H7 (cell line): ENCODE measurements at places on chromosomes 6 and 20. TPM values are rescaled to one million over a fixed set of nuclear protein-coding genes. Genes with fewer than 3 reads are reported as not detected.

Gene MAK
- 0.07 TPM in 1 of 2 replicates, not detected in the other for total RNA-seq

Gene BPIFB3
- not detected in 2 replicates for total RNA-seq

Gene CMTR1
- total RNA-seq: 37.5 and 42.3 TPM in 2 replicates

Gene OPN5
- total RNA-seq: not detected in 2 replicates

Gene MCCD1
- not detected in 2 replicates for total RNA-seq

Gene DOK5
- total RNA-seq: 2.3 and 4.0 TPM in 2 replicates

Gene UFL1
- total RNA-seq: 14.9 and 26.0 TPM in 2 replicates

Gene HSD17B8
- 14.7 and 16.0 TPM in 2 replicates for total RNA-seq

Gene KCNQ2
- total RNA-seq: 92.6 and 129 TPM in 2 replicates

Gene ULBP1
- 0.28 and 0.33 TPM in 2 replicates for total RNA-seq

Gene SLC22A2
- total RNA-seq: 0.42 and 1.1 TPM in 2 replicates

Gene DACT2
- 5.5 and 26.6 TPM in 2 replicates for total RNA-seq

Gene NSFL1C
- 18.9 and 24.2 TPM in 2 replicates for total RNA-seq

Gene BCAS1
- total RNA-seq: 0.07 TPM in 1 of 2 replicates, not detected in the other

Gene ITPR3
- total RNA-seq: 23.4 and 26.0 TPM in 2 replicates

Gene ZSWIM1
- total RNA-seq: 13.3 and 17.8 TPM in 2 replicates

Gene TBXT
- 0.22 and 1.0 TPM in 2 replicates for total RNA-seq

Gene ATG5
- 37.5 and 47.3 TPM in 2 replicates for total RNA-seq

Gene FAM83B
- total RNA-seq: 1.5 and 1.7 TPM in 2 replicates

Gene HEBP2
- 48.1 and 60.2 TPM in 2 replicates for total RNA-seq

Gene DAAM2
- 0.97 and 1.0 TPM in 2 replicates for total RNA-seq

Gene TMEM244
- total RNA-seq: not detected in 2 replicates

Gene EYS
- total RNA-seq: 0.04 and 0.10 TPM in 2 replicates

Gene CLDN20
- not detected in 2 replicates for total RNA-seq

Gene PSMB8
- 2.6 and 4.6 TPM in 2 replicates for total RNA-seq

Gene OR2J1
- total RNA-seq: not detected in 2 replicates

Gene SIRT5
- 9.8 and 15.5 TPM in 2 replicates for total RNA-seq

Gene NELFCD
- total RNA-seq: 36.8 and 39.8 TPM in 2 replicates

Gene TDRD6
- not detected in 2 replicates for total RNA-seq

Gene OR2J3
- total RNA-seq: not detected in 2 replicates

Gene CNR1
- 2.2 and 6.0 TPM in 2 replicates for total RNA-seq
